ENCODE measurements at places on chromosomes 3 and 15. TPM values are rescaled to one million over a fixed set of nuclear protein-coding genes. Genes with fewer than 3 reads are reported as not detected.
A peak's percentile ranks its signal among the peaks of the same experiment; 100 is the strongest.

GRCh38 chr3:156762631-156763185 is 63.4 kb upstream of the LEKR1 start:
- DNase-seq, result no peak

The LMOD3 gene
- total RNA-seq, result 148 TPM

DNA sequence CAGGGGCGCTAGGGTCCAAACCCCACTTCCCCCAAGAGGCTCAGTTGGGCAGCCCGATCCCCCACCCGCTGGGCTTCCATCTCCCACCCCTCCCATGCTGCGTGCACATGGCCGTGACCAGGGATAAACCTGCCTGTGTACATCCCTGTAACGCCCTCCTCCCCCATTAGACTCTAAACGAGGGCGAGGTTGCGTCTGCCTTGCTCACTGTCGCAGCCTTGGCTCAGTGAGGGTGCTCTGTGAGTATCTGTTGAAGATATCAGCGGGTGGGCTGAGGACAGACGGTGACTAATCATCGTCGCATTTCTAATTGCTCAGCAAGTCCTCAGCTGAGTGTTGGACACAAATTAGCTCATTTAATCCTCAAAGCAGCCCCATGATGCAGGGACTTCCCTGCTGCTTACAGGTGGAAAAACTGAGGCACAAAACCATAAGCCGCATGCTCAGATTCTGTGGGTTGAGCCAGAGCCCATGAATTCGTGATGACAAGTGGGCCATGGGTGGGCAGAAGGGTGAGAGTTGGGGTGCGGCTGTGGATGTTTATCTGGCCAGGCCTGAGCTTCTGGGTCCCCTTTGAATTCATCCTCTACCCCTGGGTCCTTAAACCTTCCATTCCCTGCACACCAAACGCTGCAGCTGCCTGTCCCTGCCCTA is 26.0 kb downstream of the FBLN2 start:
- DNase-seq, result no peak

DNA sequence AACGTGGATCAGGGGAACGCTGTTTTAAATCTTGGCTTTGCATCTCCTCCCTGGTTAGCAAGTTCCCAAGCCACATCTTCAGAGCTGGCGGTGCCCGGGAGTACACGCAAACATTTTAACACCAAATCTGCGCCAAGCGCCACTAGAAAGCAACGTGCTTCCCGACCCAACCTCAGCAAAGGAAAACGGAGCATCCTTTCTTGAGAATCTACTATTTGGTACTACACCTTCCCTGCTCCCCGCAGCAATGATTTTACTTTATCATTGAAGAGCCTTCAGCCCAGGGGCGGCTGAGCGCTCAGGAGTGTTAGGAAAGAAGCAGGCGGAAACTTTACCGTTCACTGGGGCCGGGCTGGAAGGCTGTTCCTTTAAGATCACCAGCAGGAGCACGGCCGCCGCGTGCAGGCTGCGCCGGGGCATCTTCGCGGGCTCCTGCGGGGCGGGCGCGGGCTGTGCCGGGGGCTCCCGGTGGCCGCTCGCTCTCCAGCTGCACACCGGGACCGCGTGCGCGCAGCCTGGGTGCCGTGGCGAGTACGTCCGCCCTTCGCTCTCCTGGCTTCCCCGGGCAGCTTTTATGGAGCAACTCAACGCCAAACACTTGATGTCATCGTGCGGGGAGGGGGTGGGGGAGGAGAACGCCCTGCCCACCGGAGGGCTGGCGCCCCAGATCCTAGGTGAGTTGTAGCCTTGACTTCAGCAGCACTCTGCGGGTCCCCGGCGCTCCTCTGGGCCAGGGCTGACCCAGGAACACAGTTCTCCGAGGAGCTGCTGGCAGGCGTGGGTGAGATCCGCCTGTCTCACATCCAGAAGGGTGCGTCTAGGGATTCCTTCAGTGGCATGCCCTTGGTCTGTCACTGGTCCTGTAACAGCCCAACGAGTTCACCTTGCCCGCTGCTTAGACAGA is at the start of gene CA12:
TSS of gene CA12 (minus strand) at position 546 of the 904 bp plus-strand sequence. CDS start at position 420, 126 bp downstream.
- peak; percentile 51 for DNase-seq

The CADPS gene
- 11.3 TPM for total RNA-seq

- DNase-seq, result peak; percentile 66
Observed at GRCh38 chr3:149575213-149575960, 82.4 kb downstream of the WWTR1 start.

DNA sequence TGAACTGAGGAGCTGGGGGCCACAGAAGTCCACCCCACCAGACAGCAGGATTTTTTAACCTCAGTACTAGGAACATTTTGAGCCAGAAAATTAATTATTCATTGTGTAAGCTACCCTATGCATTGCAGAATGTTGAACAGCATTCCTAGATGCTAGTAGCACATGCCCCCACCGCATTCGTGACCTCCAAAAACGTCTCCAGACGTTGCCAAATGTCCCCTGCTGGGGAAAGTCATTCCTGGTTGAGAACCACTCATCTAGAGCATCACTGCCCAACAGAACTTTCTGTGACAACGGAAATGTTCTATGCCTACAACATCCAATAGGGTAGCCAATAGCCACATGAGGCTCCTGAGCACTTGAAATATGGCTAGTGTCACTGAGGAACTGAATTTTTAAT is 333.5 kb downstream of the FOXP1 start:
- no peak for DNase-seq

The CLDN18 gene
- not detected for total RNA-seq
